ENCODE measurements at places on chromosomes 5 and 9.

DNA sequence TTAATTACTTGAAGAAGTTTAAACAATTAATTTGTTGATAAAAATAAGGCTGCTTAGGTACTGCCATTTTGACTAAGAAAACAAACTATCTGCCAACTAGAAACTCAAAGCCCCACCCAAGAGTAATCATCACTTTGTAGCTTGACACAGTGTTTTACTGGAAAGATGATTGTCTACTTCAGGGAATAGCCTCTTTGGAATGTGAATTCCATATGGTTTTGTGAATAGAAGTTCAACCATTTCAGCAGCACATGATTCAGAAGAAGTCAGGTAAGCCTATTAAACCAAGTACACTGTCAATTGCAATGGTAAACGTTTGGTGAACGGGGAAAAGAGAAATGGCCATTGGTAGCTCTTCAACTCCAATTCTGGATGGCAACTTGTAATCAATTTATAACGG is 55.2 kb downstream of the PLK2 start:
- DNase-seq: no peak

DNA sequence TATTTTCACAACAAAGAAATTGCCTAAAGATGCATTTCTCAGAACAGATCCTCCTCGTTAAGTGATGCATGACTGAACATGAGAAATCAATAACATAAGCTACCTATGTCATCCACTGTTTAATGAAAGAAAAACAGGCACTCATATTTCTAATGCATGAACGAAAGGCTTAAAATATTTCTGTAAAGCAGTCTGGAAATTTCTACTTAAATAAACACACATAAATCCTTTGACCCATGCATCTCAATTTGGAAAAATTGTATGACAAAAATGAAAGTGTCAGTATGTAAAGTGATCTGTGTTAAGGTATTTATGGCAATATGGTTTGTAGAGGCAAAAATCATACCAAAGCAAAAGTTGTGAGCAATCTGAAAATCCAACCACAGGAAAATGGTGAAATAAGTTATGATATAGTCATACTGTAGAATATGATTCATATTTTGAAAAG is 399.2 kb upstream of the GRAMD2B start:
- DNase-seq: no peak

GRCh38 chr5:40557501-40557900 is 122.2 kb upstream of the PTGER4 start:
- no peak for DNase-seq

GRCh38 chr5:106254784-106255183 is 1416.0 kb downstream of the EFNA5 start:
- DNase-seq: no peak

GRCh38 chr9:89920131-89920530 is 315.3 kb downstream of the GADD45G start:
- no peak for DNase-seq

DNA sequence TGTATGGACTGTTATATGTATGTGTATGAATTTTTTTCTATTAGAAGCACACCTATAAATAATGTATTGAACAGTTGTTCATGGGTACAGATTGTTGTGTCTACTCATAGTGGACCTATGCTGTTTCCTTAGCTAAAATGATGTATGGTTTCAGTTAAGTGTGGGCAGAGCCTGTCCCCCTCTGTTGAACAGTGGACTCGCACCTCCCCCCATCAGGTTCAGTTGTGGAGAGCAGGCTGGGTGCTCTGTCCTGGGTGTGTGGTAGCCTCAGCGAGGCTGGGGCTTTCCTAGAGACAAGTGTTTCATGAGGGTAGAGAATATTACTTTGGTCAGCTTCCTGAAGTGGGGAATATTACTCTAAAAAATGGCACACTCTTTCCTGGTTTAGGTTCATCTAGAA is 47.4 kb upstream of the LRRTM2 start:
- DNase-seq: no peak

GRCh38 chr9:128840524-128840923 is 10.9 kb upstream of the SPOUT1 start:
- DNase-seq: no peak

- DNase-seq: no peak
These were observed 255.2 kb downstream of the DEPDC1B start for GRCh38 chr5:60444661-60445360.

- DNase-seq: no peak
These were observed 73.2 kb downstream of the PGM5 start for GRCh38 chr9:68429631-68430030.
